ENCODE measurements at places on chromosomes 5 and 9.

DNA sequence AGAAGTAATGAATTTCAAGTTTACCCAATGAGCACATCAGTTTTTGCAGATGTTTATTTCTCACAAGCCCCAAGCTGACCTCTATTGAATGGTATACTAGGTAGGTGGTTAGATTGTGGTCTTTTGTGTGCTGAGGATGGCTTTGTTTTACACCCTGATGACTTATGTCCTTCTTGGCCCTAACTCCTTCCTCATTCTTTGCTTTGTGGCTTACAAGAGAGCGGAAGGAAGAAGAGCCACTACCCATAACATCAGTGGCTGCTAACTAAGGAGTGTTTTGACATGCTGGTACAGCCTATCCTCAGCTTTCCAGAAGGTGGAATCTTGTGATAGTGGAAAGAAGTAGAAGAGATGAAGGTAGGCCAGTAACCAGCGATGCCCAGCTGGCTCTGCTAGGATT is 85.7 kb upstream of the NTRK2 start:
- no peaks in the 10 kb centered on the region for H3K4me1 ChIP-seq
- H3K27me3 ChIP-seq: no peaks in the 10 kb centered on the region
- no peak for DNase-seq
- H3K36me3 ChIP-seq: no peaks in the 10 kb centered on the region

DNA sequence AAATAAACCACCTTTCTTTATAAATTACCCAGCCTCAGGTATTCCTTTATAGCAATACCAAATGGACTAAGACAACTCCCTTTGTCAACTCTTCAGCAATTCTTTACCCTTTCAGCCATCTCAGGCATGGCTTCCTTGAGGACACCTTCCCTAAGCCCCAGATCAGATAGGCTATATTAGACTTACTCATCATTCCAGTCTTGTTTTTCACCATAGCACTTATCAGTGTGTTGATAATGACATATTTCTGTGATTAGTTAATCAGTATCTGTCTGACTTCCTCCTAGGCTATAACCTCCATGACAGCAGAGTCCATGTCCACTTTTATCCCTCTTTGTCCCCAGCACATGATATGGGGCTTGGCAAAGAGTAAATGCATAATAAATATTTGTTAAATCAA is 238.1 kb downstream of the ACTL7B start:
- H3K27ac ChIP-seq: no peak overlapping the region
- H3K36me3 ChIP-seq: no peaks in the 10 kb centered on the region
- H3K4me3 ChIP-seq: no peak overlapping the region
- H3K27me3 ChIP-seq: peaks cover 7% of the 10 kb centered on the region
- no peak for DNase-seq

DNA sequence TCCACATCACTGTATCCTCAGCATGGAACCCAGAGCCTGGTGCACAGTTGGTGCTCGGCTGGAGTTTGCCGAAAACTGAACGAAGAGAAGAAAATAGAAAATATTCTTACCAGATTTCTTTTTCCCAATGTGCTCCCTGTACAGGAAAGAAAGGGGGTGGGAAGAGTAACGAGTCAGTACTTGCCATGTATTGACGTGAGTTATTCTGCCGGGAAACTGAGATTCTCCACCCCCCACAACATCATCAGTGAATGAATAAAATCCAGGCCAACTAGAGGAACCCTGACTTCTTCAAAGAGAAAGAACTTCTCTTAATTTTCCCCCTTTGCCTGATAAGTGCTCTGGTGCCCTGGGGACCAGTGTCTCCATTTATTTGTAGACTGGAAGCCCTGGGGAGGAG is 80.6 kb downstream of the SH3PXD2B start:
- H3K4me3 ChIP-seq: no peak overlapping the region
- no peaks in the 10 kb centered on the region for H3K36me3 ChIP-seq
- no peaks in the 10 kb centered on the region for H3K27me3 ChIP-seq
- no peak for DNase-seq

DNA sequence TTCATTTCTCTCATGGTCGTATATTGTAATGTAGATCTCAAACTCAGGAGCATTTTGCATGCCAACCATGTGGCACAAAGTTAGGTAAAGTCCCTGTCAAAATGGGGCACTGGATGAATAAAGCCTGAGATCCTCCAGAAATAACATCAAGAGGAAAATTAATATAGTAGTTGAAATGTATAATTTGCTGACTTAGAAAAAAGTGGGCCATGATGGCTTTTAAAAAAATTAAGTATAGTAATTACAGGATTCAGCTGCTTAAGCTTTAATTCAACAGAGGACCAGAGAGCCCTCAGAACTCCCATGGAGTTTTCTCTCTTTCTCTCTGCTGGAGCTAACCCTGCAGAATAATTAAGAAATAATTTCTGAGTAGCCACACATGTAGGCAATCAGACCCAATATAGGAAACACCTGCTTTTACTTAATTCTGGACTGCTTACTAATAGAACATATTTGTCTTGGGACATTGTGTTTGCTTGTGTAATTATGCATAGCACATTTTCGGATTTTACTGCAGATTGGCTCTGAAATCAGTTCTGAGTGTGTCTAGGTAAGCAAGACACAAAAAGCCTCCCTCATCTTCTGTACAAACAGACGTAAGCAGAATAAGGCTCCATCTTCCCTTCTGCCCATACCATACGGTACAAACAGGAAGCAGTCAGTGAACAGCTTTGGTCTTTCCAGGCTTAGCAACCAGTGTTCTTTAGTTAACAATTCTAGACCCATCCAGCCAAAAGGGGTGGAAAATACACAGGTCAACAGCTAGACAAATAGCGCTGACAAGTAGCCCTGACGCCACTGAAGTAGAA is 26.5 kb upstream of the PCSK1 start:
- DNase-seq: no peak
- H3K27ac ChIP-seq: no peak overlapping the region
- H3K4me1 ChIP-seq: no peaks in the 10 kb centered on the region
- H3K36me3 ChIP-seq: no peaks in the 10 kb centered on the region

DNA sequence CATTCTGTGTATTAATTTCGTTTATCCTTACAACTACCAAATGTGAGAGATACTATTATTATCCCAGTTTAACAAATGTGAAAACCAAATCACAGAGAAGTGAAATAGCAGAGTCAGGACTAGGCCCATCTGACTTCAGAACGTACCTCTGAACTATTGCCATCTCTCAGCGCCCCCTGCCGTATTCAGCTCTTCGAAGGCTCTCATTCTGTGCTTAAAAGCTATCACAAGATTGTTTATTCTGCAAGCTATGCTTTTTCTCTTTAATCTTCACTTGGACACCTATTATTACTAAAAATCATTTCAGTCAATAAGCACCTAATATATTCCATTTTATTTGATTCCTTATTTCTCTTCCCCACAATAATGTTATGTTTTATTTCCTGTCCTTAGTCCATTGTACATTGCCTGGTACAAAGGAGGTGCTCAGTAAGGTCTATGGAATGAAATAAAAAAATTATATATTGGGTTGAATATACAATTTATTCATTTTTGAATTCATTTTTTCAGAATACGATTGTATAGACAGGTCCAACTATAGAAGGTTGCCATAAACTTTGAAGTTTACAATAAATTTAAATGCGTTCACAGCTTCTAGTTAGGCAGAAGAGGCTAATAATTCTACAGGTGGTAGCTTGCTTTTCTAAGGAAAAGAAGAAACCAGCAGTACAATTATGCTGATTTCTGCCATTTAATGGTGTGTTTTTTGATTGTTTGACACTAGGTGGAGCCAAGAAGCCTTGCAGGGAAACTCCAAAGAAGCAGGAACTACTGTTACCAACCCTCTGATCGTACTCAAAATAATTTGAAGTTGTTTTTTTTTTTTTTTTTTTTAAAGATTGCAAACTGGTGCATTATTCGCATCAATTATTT is 202.2 kb upstream of the DMRTA1 start:
- H3K27me3 ChIP-seq: no peaks in the 10 kb centered on the region
- H3K4me3 ChIP-seq: no peak overlapping the region
- no peak for DNase-seq
- no peaks in the 10 kb centered on the region for H3K36me3 ChIP-seq
- H3K4me1 ChIP-seq: no peaks in the 10 kb centered on the region

- no peak overlapping the region for H3K4me3 ChIP-seq
- H3K27me3 ChIP-seq: no peaks in the 10 kb centered on the region
- H3K27ac ChIP-seq: no peak overlapping the region
- H3K4me1 ChIP-seq: no peaks in the 10 kb centered on the region
- DNase-seq: no peak
- no peaks in the 10 kb centered on the region for H3K36me3 ChIP-seq
These were observed 43.2 kb upstream of the NR3C1 start for GRCh38 chr5:143446535-143447226.

GRCh38 chr5:167708449-167708848 is 583.0 kb upstream of the WWC1 start:
- H3K27me3 ChIP-seq: no peaks in the 10 kb centered on the region
- H3K4me3 ChIP-seq: no peak overlapping the region
- H3K27ac ChIP-seq: no peak overlapping the region
- DNase-seq: no peak
- H3K4me1 ChIP-seq: no peaks in the 10 kb centered on the region

GRCh38 chr5:170075696-170076095 is 30.0 kb upstream of the FOXI1 start:
- no peaks in the 10 kb centered on the region for H3K27me3 ChIP-seq
- H3K4me1 ChIP-seq: no peaks in the 10 kb centered on the region
- H3K27ac ChIP-seq: no peak overlapping the region
- H3K4me3 ChIP-seq: no peak overlapping the region
- H3K36me3 ChIP-seq: no peaks in the 10 kb centered on the region
- no peak for DNase-seq

GRCh38 chr9:130265431-130266235 is at the start of gene HMCN2:
Gene HMCN2 (plus strand): TSS chr9:130265760. CDS start chr9:130265879, 119 bp downstream.
- DNase-seq: no peak
- H3K27ac ChIP-seq: no peak within 1 kb of the TSS
- H3K36me3 ChIP-seq: no peaks in the 10 kb centered on the region
- peaks cover 18% of the 10 kb centered on the region for H3K4me1 ChIP-seq
- H3K4me3 ChIP-seq: no peak within 1 kb of the TSS
- no peaks in the 10 kb centered on the region for H3K27me3 ChIP-seq

DNA sequence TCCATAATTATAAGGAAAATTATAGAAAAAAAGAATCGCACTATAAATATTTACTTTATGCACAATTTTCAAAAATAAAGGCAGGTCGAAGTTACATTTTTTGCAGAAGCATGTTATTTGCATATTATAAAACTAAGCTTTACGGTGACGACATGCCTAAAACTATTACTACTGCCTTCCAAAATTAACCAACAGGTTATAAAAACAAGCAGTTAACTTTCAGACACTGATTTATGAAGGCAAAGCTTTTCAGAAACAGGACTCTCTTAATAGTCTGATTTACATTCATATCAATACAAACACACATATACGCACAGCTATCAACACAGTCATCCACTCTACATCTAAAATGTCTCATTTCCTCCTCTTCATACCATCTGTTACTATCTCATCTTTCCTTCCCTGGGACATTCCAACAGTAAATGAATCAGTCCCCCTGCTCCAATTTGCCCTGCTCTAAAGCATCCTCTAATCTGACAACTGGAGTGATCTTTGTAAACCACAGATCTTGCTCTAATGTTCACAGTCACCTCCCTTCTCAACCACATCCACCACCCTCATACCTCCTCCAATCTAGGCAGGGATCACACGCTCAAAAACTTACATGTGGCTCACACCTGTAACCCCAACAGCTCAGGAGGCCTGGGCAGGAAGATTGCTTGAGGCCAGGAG is 21.6 kb downstream of the FBXW11 start:
- no peaks in the 10 kb centered on the region for H3K27me3 ChIP-seq
- H3K36me3 ChIP-seq: no peaks in the 10 kb centered on the region
- peaks cover 17% of the 10 kb centered on the region for H3K4me1 ChIP-seq
- DNase-seq: no peak
- H3K27ac ChIP-seq: no peak overlapping the region

GRCh38 chr9:126317513-126317912 is 9.1 kb upstream of the MVB12B start:
- DNase-seq: no peak
- H3K27me3 ChIP-seq: no peaks in the 10 kb centered on the region
- H3K4me1 ChIP-seq: no peaks in the 10 kb centered on the region
- H3K27ac ChIP-seq: no peak overlapping the region
- H3K36me3 ChIP-seq: no peaks in the 10 kb centered on the region
- H3K4me3 ChIP-seq: no peak overlapping the region

- no peaks in the 10 kb centered on the region for H3K4me1 ChIP-seq
- H3K36me3 ChIP-seq: peaks cover 64% of the 10 kb centered on the region
- H3K4me3 ChIP-seq: no peak overlapping the region
- H3K27me3 ChIP-seq: no peaks in the 10 kb centered on the region
These were observed 29.1 kb downstream of the DDX46 start for GRCh38 chr5:134787692-134788091.

DNA sequence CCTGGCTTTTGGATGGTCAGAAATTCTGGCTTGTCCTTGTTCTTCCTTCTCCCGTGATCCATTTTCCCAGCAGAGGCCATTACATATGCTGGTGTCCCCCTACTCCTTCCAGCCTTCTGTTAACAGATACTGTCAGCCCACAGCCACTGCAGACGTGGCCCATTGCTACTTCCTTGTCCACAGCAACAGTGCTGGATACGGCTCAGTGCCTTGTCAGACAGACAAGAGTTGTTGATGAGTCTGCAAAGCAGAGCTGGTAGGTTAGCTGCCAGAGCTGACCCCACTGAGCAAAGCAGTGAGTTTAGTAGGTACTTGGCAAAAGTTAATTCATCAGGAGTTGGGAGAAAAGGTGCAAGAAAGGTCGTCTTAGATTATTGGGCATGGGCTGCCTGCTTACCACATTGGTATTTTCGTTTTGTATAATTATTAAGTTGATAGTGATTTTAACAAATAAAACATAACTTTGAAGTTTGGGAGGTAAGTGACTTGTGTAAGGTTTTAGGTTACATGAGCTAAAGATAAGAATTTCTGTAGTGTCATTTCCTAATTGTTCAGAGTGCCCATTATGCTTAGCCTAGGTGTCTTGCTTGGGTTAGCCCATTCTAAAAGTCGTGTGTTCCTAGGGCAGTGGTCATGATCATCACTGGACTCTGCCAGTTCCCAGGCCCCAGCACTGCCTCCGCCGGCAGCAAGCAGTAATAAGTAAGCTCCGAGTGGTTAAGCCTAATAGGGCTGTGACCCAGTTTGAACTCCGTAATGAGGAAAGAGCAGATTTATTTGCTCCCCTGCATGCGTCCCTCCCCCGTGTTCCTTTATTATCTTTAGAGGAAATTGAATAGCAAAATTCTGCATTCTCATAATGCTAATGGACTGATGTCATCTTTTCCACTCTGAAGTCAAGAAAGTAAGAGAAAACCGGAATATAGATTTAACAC is 292.0 kb downstream of the FANCC start:
- DNase-seq: no peak
- H3K4me3 ChIP-seq: no peak overlapping the region
- H3K27ac ChIP-seq: peak overlapping the region; percentile 78
- H3K27me3 ChIP-seq: no peaks in the 10 kb centered on the region
- H3K4me1 ChIP-seq: peaks cover 86% of the 10 kb centered on the region

GRCh38 chr9:92992549-92992948 is 45.2 kb downstream of the FGD3 start:
- no peaks in the 10 kb centered on the region for H3K36me3 ChIP-seq
- no peak overlapping the region for H3K4me3 ChIP-seq
- H3K27me3 ChIP-seq: no peaks in the 10 kb centered on the region
- H3K27ac ChIP-seq: no peak overlapping the region

DNA sequence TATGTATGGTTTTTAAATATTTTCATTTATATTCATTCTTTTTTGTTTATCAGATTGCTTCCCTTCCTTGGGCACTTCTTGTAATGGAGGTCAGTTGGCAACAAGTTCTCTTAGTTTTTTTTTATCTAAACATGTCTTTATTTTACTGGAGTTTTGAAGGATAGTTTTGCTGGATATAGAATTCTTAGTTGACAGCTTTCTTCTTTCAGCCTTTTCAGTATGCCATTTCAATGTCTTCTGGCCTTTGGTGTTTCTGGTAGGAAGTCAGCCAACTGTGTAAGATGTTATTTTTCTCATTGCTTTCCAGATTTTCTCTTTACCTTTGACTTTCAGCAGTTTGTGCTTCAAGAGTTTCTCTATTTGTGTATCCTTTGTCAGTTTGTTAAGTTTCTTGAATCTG is 14.2 kb downstream of the SLC12A2 start:
- H3K27ac ChIP-seq: no peak overlapping the region
- no peak overlapping the region for H3K4me3 ChIP-seq
- no peaks in the 10 kb centered on the region for H3K4me1 ChIP-seq

All from liver (tissue), 10 donors.